ENCODE measurements at places on chromosomes 1 and 21. TPM values are rescaled to one million over a fixed set of nuclear protein-coding genes. Genes with fewer than 3 reads are reported as not detected.

DNA sequence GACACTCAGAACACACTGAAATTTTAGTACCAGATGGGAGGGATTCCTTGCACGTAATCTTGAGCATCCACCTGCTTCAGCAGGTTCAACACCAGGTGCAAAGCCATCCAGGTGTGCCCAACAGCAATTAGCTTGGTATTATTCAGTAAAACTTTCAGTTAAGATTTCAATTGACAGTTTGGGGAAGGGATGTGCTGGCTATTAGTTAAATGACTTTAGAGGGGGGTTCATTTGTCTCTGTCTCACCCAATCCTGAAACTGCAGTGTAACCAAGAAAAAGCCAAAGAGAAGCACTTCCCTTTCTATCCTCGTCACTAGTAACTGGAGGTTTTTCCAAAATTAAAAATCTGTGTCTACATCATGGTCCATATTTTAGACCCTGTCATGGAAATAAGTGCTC is 90.9 kb downstream of the PIK3R3 start:
- no peak for DNase-seq

GRCh38 chr1:168135921-168136708 is 615 bp downstream of the GPR161 start:
- DNase-seq, result peak; percentile 53

DNA sequence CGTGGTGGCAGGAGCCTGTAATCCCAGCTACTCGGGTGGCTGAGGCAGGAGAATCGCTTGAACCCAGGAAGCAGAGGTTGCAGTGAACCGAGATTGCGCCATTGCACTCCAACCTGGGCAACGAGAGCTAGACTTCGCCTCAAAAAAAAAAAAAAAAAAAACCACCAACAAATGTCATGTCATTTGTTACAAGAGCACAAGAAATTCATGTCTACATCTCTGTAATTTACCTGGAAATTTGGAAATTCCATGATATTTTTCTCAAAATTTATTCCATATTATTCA is 16.5 kb upstream of the VPS45 start:
- no peak for DNase-seq

RGS7 gene
- 0.99 TPM for total RNA-seq

FLG2 gene
- not detected for total RNA-seq

TRIM45 gene
- total RNA-seq, result 8.6 TPM

BSND gene
- not detected for total RNA-seq

AADACL3 gene
- total RNA-seq, result not detected

FCRL5 gene
- total RNA-seq, result 0.52 TPM

All from body of pancreas (tissue), 4 donors.